ENCODE measurements at places on chromosomes 2 and 18. TPM values are rescaled to one million over a fixed set of nuclear protein-coding genes. Genes with fewer than 3 reads are reported as not detected.

DNA sequence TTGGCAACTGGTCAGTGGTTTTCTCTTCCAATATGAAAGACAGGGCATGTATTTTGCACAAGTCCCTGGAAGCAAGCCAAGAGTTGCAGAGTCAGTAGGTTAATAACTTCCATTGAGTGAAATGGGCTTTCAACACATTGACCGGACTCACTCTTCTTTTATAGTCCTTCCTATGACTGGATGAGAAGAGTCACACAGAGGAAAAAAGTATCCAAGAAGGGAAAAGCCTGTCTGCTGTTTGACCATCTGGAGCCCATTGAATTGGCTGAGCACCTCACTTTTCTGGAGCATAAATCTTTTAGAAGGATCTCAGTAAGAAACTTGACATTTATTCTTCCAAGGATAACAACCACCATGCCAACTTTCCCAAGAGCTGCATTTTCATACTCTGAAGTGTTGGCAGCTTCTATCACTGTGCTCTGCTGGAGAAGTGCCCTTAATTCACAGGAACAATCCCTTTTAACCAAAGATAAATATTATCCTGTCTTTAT lies 45.4 kb downstream of the RASGRP3 start:
- no peaks in the 10 kb centered on the region for H3K27me3 ChIP-seq
- no peak overlapping the region for H3K27ac ChIP-seq
- H3K36me3 ChIP-seq = no peaks in the 10 kb centered on the region
- H3K4me1 ChIP-seq = no peaks in the 10 kb centered on the region

- no peaks in the 10 kb centered on the region for H3K4me1 ChIP-seq
- no peaks in the 10 kb centered on the region for H3K27me3 ChIP-seq
- H3K36me3 ChIP-seq = no peaks in the 10 kb centered on the region
- no peak overlapping the region for H3K27ac ChIP-seq
- H3K4me3 ChIP-seq = no peak overlapping the region
These were observed 75.6 kb downstream of the MOB4 start for GRCh38 chr2:197591339-197592072.

Gene SFTPB
- 1.3 TPM for total RNA-seq

DNA sequence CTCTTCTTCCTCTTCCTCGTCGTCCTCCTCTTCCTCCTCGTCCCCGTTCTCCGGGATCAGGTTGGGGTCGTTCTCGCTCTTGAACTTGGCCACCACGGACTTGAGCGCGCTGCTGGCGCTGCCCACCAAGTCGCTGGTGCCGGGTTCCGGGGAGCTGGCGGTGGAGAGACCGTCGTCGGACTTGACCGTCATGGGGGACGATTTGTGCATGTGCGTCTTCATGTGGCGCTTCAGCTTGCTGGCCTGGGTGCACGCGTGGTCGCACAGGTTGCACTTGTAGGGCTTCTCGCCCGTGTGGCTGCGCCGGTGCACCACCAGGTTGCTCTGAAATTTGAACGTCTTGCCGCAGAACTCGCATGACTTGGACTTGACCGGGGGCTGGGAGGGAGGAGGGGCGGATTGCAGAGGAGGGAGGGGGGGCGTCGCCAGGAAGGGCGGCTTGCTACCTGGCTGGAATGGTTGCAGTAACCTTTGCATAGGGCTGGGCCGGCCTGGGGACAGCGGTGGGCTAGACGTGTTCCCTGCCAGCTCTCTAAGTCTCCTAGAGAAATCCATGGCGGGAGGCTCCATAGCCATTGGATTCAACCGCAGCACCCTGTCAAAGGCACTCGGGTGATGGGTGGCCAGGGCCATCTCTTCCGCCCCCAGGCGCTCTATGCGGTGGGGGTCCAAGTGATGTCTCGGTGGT lies 91.9 kb downstream of the BCL11A start:
- no peaks in the 10 kb centered on the region for H3K36me3 ChIP-seq
- H3K4me3 ChIP-seq = no peak overlapping the region
- H3K27me3 ChIP-seq = no peaks in the 10 kb centered on the region
- no peak overlapping the region for H3K27ac ChIP-seq
- DNase-seq = no peak
- no peaks in the 10 kb centered on the region for H3K4me1 ChIP-seq

- no peak for DNase-seq
- H3K36me3 ChIP-seq = no peaks in the 10 kb centered on the region
- no peak overlapping the region for H3K4me3 ChIP-seq
- H3K27me3 ChIP-seq = no peaks in the 10 kb centered on the region
These were observed 16.0 kb upstream of the SP100 start for GRCh38 chr2:230400041-230400440.

DNA sequence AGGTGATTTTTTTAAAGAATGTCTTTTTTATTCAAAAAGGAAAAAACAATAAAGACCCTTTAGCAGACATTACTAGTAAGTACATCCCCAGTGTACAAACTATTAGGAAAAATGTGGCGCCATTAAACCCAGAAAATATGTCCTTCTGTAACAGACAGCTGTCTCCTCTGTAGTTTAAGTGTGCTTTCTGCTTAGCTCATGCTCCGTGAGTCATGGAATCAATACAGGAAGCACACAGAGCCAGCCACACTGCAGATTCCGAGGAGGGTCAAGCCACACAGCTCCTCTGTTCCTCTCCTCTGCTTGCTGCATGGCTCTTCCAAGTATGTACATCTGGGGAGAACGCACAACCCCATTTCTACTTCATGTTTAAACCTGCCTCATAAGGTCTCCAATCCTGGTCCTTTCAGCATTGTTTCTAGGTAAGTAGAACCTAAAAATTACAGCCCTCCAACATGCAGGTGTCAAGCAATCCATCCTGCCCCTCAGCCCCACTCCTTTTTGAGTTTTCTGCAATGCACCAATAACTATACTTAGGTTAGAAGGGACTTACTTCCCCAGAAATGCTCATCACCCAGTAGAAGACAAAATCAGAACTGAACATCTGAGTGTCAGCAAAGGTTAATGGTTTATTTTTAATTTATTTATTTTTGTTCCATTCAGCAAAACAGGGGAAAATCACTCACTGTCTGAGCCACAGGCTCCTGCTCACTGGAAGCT lies 37.5 kb downstream of the ACVR1 start:
- peak overlapping the region; percentile 18 for H3K27ac ChIP-seq
- H3K27me3 ChIP-seq = no peaks in the 10 kb centered on the region
- H3K36me3 ChIP-seq = no peaks in the 10 kb centered on the region
- H3K4me1 ChIP-seq = peaks cover 37% of the 10 kb centered on the region
- DNase-seq = peak; percentile 51
- H3K4me3 ChIP-seq = no peak overlapping the region

GRCh38 chr2:207121784-207122183 lies 44.0 kb downstream of the KLF7 start:
- no peaks in the 10 kb centered on the region for H3K4me1 ChIP-seq
- H3K4me3 ChIP-seq = no peak overlapping the region
- no peak overlapping the region for H3K27ac ChIP-seq
- peaks cover 2% of the 10 kb centered on the region for H3K36me3 ChIP-seq

DNA sequence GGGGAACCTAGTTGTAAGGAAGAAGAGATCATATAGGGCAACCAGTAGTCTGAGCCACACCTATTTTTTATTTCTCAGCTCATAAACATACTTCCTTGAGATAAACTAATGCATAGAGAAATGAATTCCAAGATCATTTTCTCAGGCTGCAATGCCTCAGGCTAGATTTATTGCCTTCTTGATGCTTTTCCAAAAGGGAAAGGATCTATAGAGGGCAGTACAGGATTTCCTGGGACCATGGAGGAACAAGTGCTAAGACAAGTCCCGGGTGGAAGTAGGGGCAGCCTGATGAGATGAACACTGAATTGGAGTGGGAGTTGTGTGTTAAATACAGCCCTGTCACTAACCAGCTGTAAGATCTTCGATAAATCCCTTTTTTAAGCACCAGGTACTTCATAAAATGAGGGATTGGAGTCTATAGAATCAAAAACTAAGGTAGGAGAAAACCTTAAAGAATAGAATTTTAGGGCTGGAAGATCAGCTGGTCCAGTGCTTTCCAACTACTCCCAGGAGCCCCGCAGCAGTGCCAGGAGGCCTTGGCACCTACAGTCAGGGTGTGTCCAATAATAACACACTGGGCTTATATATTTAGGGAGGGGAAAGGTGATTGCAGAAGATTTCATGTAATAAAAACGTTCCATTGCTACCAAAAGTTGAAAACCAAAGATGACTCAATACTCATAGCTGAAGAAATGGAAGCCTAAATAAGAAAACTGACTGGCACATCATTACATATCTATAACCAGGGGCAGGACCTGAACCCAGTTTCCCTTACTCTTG lies 58.1 kb downstream of the SERTAD2 start:
- peaks cover 13% of the 10 kb centered on the region for H3K36me3 ChIP-seq
- H3K4me1 ChIP-seq = peaks cover 4% of the 10 kb centered on the region
- H3K27me3 ChIP-seq = no peaks in the 10 kb centered on the region
- no peak overlapping the region for H3K4me3 ChIP-seq
- no peak overlapping the region for H3K27ac ChIP-seq

DNA sequence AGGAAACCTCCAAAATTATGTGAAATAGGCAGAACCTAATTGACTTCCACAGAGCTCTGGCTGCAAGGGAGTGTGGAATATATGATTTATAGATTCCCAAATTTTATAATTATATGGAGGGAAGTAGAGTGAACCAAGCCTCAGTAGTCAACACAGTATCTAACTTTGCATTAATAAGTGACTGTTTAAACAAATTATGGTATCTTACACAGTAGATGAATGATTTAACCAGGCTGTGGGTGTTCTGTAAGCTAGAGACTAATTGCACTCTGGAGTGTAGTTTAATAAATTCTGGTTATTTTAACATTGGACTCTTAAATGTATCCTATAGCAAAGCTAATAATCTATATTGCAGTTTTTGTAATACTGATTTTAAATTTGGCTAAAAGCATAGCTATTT lies 183.5 kb downstream of the KIAA1328 start:
- no peaks in the 10 kb centered on the region for H3K27me3 ChIP-seq
- no peaks in the 10 kb centered on the region for H3K4me1 ChIP-seq
- H3K4me3 ChIP-seq = no peak overlapping the region
- DNase-seq = no peak
- H3K36me3 ChIP-seq = no peaks in the 10 kb centered on the region

DNA sequence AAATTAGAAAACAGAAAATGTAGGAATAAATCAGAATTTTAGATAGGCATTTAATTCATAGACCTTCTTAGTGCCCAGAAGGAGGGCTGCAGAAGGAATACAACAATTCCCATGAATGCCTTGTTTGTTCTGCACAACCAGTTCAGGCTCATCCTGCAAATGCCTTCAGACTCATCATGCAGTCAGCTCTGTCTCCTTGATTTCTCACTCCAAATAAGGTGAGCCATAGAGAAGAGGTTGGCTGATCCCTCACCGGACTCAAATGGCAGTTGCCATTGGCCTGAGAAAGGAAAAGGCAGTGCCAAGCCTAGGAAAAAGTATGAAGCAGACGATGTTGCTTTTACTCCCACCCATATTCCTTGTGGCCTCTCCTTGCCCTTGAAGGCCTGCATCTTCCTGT lies 50.3 kb downstream of the DSC3 start:
- H3K4me1 ChIP-seq = no peaks in the 10 kb centered on the region
- H3K27ac ChIP-seq = no peak overlapping the region
- H3K4me3 ChIP-seq = no peak overlapping the region

DNA sequence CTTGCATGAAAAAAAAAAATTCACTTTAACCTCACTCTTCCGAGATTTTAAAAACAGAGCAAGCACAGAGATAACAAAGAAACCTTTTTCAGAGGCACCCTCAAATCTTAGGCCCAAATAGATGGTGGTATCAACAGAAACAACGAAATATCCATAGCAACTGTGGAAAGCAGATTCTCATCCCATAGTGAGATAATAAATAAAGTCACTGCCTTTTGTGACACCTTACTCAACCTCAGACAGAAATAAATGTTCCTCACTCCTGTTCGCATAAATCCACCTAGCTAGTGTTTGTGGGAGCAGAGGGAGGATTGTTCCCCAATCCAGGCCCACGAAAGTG lies 60.9 kb upstream of the RTN4 start:
- no peaks in the 10 kb centered on the region for H3K27me3 ChIP-seq
- H3K36me3 ChIP-seq = no peaks in the 10 kb centered on the region
- H3K4me1 ChIP-seq = peaks cover 14% of the 10 kb centered on the region
- no peak overlapping the region for H3K4me3 ChIP-seq
- no peak overlapping the region for H3K27ac ChIP-seq
- no peak for DNase-seq

Gene REEP1
- 4.3 TPM for total RNA-seq

Data from kidney (tissue), 22 donors.